LHCN-M2 (cell line): ENCODE measurements at places on chromosomes 16 and 17.

- DNase-seq = no peak
Measured at GRCh38 chr17:40348562-40349476, 15.7 kb downstream of the GJD3 start.

DNA sequence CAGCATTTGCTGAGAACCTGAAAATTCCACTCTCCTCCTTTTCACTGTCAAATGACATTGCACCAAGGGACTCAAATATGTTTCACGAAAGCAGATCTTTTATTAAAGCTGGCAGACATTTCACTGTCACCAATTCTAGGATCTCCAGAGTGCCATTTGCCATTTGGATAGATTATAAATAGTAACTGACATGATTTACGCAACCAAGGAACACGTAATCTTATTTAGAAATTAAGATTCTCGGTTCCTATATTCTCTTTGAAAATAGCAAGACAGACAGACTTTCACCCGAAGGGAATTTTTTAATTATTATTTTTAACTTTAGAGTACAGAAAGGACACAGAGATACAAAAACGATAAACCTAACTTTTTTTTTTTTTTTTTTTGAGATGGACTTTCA, 49.6 kb downstream of the ANKFY1 start:
- DNase-seq = no peak

DNA sequence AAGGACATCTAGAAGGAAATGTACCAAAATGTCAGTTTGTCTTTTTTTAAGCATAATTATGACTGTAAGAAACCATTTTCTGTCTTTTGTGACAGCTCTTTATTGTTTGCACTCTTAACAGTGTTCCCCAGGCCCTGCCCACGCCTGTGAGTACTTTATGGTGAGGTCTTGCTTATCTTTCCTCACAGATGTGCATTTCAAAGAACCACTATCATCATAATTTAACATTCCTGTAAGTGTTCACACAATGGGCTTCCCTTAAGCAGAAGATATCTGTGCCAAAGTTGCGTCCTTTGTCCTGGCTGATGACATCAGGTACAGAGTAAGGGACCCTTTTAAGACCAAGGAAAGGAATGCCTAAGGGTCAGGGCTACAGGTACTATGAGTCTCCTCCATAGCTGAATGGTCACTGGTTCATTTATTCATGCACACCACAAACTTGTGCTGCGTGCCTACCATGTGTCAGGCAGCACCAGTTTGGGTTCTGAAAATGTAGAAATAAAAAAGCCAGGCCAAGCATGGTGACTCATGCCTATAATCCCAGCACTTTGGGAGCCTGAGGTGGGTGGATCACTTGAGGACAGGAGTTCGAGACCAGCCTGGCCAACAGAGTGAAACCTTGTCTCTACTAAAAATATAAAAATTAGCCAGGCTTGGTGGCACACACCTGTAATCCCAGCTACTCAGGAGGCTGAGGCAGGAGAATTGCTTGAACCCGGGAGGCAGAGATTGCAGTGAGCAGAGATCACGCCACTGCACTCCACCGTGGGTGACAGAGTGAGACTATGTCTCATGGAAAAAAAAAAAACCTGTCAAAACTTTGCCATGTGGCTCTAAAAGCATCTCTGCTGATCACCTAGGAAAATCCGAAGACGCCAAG, 55.4 kb upstream of the NLK start:
- DNase-seq = no peak

DNA sequence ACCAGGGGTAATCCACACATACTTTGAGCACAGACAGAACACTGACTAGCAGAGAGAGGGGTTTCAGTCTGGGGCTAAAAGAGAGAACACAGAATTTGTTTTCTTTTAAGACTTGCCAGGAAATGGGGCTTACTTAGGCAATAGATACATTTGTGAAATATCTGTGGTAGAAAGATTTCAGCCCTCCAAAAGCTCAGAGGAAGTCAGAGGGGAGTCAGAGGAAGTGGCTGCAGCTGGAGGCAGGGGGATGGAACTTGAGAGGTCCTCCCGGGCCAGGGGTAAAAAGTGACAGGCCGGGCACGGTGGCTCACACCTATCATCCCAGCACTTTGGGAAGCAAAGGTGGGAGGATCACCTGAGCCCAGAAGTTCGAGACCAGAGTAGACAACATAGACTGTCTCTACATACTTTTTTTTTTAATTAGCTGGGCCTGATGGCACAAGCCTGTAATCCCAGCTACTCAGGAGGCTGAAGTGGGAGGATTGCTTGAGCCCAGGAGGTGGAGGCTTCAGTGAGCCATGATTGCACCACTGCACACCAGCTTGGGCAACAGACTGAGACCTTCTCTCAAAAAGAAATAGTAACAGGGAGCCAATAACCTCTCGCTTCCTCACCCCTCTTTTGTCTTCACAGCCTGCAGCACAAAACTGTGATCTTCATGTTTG, 49.9 kb downstream of the NLRC5 start:
- DNase-seq = peak; percentile 67

- DNase-seq = no peak
Measured at GRCh38 chr16:88437367-88437964, 15.6 kb upstream of the ZFPM1 start.

- DNase-seq = no peak
Measured at GRCh38 chr16:81634380-81635062, 144.6 kb upstream of the PLCG2 start.
